Stimulated activated CD8-positive, alpha-beta memory T cell treated with anti-CD3 and anti-CD28 coated beads, Interleukin-15, amount 100 ng/mL, for 4 hours (primary cell): ENCODE measurements at places on chromosomes 13 and 19.
A peak's percentile ranks its signal among the peaks of the same experiment; 100 is the strongest.

DNA sequence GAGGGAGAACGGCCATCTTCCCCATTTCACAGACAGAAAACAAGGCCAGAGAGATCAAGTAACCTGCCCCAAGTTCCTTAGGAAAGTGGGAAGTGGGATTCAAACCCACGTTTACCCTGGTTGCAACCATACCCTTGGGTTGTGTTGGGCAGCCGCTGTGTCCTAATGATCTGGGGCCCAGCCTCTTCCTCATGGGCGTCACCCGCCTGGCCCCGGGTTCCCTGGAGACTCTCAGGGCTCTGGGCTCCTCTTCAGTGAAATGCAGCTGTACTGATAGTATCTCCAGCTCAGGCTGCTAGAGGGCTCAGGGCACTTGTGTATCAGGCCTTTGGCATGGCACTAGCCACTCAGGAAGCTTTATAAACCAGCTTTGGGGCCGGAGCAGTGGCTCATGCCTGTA, 9.8 kb downstream of the TMED1 start:
- no peak for DNase-seq

DNA sequence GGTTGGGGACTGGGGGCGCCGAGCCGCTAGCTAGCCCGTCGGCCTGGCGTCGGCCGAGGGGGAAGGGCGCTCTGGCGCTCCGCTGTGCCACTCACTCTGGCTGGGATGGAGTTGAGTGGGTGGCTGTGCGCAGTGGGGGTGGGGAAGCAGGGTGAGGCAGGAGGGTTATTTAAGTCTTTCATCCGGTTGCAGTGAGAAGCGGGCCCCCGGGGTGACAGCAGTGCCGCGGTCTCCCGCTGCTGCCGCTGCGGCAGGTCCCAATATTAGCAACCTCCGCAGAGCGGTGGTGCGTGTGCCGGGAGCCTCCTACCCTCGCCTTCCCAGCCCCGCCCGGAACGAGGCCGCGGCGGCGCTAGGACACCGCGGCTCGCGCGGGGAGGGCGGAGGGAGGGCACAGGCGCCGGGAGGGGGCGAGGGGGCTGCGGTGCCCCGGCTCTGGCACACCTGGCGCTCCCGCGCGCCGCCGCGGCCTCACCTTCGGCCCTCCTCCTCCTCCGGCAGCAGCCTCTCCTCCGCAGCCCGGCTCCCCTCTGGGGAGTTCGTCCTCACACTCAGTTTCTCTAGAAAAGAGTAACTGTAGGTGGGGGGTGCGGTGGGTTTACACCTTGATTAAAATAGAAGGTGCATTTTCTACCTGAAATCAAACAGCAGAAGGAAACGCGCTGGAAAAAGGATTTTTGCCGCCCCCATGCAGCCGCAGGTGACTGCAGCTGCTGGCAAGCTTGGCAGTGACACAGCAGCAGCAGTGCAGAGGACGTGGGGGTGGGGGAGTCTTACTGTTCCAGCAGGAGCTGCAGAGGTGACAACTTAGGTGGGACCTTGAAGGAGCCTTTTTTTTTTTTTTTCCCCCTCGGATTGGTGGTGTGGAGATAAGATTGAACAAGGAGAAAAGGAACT, 4.5 kb downstream of the FGF9 start:
- DNase-seq = peak; percentile 28

- DNase-seq = no peak
These were observed 152.6 kb upstream of the HTR2A start for GRCh38 chr13:47049276-47049989.

DNA sequence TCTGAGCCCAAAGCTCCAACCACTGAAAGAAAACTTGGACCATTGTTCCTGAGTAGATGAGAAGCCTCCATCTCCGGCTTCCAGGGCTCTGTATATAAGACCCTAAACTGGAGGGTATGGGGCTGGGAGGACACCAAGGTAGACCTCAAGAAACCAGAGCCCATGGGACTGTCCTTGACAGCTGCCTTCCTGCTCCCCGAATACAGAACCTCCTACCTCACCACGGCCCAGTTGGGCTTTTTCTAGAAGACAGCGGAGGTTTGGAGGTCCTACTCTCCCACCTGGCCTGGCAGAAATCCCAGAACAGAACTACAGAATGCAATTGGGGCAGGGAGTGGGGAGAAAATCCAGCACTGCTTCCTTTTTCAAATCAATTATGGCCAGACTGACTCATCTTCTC, 177.3 kb upstream of the ZNF507 start:
- DNase-seq = no peak

DNA sequence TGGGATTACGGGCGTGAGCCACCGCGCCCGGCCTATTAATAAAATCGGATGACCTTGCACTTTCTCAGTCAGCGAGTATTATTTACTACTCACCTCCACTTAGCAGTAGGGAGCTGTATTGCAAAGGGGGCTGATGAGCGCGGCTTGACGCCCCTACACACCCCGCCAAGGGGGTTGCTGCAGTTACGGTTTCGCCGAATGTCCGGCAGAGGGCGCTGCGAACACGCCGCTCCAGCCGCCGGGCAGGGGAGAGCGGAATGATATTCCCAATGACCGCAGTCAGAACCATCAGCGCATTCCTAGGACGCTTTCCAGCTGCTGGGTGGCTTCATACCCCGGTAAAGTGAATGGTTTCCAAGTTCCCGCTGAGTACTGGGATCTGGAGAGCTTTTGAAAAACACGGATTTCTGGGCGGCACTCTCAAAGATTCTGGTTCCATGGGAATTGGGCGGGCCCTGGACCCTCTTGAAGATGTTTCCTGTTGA, 30.0 kb upstream of the TPT1 start:
- peak; percentile 13 for DNase-seq

GRCh38 chr13:44685641-44686040, 109.5 kb upstream of the TSC22D1 start:
- no peak for DNase-seq

DNA sequence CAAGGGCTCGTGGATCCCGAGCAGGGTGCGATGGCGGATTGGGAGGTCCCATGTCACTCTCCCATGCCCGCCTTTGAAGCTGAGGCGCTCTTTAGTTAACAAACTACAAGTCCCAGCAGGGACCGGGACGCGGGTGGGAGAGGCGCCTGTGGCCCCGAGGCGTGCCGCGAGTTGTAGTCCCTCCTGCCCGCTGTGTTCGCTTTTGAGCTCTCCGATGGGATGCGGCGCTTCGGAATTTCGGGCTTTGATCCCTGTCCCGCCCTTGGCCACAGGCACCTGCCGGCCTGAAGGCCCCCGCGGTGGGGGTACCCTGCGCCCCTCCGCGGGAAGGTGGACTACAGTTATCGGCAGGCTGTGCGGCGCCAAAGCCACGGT, 11.0 kb downstream of the CYTH2 start:
- no peak for DNase-seq

GRCh38 chr13:93420887-93421286, 194.3 kb downstream of the GPC6 start:
- no peak for DNase-seq

GRCh38 chr13:27599845-27600553, 20.3 kb downstream of the LNX2 start:
- DNase-seq = no peak
